Mucosa of descending colon (tissue), 3 donors: ENCODE measurements at places on chromosomes 5 and 9. TPM values are rescaled to one million over a fixed set of nuclear protein-coding genes. Genes with fewer than 3 reads are reported as not detected.

- no peak for DNase-seq
Measured at GRCh38 chr5:72234265-72234700, 85.8 kb downstream of the MRPS27 start.

Gene CEP120
- total RNA-seq: 12.6 TPM

DNA sequence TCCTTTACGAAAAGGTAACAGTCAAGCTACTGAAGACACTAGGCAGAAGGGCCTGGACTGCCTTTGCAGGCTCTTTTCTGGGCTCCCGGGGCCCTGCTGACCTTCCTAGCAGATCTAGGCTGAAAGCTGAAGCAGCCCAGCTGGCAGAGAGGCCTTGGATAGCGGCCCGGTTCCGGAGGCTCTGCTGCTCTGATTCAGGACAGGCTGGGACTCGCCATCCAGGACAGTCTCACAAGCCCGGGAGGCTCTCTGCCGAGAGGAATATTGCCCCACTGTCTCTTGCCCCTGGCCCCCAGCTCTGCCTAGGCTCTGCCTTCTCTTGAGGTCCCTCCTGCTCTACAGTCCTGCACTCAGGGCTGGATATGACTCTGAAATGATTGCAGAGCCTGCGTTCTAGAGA is 67.8 kb downstream of the PSD2 start:
- no peak for DNase-seq

GRCh38 chr5:81058121-81058520 is 98.0 kb downstream of the RASGRF2 start:
- DNase-seq: no peak

GRCh38 chr9:99445371-99445891 is 223.3 kb downstream of the SEC61B start:
- DNase-seq: no peak
